ENCODE measurements at places on chromosomes 11 and 22.
A peak's percentile ranks its signal among the peaks of the same experiment; 100 is the strongest.

DNA sequence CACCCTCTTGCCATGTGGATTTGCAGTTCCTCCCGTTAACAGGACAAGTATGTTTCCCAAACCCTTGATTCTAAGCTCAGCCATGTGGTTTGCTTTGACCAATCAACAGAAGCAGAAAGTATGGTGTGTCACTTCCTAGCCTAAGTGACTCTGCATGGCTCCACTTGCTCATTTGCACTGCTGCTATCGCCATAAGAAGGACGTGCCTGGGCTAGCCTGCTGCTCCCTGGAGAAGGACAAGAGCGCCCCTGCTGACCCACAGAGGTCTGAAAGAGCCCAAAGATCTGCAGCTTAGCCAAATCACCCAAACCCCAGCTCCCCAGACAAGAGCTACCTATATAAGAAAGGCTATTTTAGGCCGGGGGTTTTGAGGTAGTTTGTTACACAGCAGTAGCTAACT lies 18.0 kb downstream of the TBRG1 start:
- no peak overlapping the region for H3K27ac ChIP-seq
- H3K4me1 ChIP-seq, result peaks cover 4% of the 10 kb centered on the region
- no peak for DNase-seq
- no peak overlapping the region for H3K4me3 ChIP-seq
- no peaks in the 10 kb centered on the region for H3K27me3 ChIP-seq
- H3K36me3 ChIP-seq, result peaks cover 9% of the 10 kb centered on the region

- H3K27me3 ChIP-seq, result no peaks in the 10 kb centered on the region
- H3K27ac ChIP-seq, result no peak overlapping the region
- H3K4me1 ChIP-seq, result peaks cover 18% of the 10 kb centered on the region
These were observed 100.5 kb downstream of the PDHX start for GRCh38 chr11:35016916-35017315.

DNA sequence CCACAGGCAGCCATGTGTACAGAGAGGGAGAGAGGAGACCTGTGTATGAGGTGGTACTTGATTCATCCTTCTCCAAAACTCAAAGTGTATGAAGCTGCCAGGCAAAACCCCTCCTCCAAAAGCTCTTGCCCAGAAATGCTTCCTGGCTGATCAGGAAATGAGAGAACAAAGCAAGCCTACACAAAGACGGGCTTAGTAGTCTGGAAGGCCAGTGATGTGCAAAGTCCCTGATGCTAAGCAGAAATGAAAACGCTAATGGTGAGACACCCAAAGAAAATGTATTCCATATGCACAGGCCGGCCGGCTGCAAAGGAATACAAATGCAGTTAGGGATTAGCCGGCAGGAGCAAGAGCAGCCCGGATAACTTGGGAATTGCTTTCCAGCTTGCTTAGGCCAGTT lies 234.9 kb upstream of the CADM1 start:
- DNase-seq, result no peak
- no peak overlapping the region for H3K27ac ChIP-seq
- H3K36me3 ChIP-seq, result no peaks in the 10 kb centered on the region
- no peak overlapping the region for H3K4me3 ChIP-seq
- H3K27me3 ChIP-seq, result peaks cover 22% of the 10 kb centered on the region

- no peaks in the 10 kb centered on the region for H3K27me3 ChIP-seq
- no peak for DNase-seq
- peaks cover 4% of the 10 kb centered on the region for H3K4me1 ChIP-seq
These were observed 74.9 kb downstream of the MIAT start for GRCh38 chr22:26732284-26732683.

GRCh38 chr11:58640386-58641023 lies 18.0 kb downstream of the CNTF start:
- no peak overlapping the region for H3K27ac ChIP-seq
- H3K27me3 ChIP-seq, result peaks cover 29% of the 10 kb centered on the region
- DNase-seq, result no peak
- H3K36me3 ChIP-seq, result no peaks in the 10 kb centered on the region
- no peaks in the 10 kb centered on the region for H3K4me1 ChIP-seq
- H3K4me3 ChIP-seq, result no peak overlapping the region

DNA sequence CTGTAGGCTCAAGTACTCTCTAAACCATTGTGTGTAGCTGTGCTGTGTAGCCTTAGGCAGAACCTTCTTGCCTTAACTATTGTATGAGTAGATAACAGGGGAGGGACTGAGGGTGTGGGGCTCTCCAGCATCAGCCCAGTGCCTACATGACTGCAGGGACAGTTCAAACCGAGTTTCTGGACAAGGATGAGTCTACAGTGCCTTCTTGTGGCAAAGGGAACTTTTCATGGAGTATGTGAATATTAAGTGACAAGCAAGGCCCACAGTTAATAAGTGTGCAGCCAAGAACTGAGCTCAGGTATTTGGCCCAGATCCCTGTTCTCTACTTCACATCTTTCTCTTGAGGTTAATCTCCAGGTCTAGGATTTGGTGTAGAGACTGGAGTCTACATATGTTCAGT lies 424.4 kb upstream of the LARGE1 start:
- H3K4me3 ChIP-seq, result no peak overlapping the region
- H3K36me3 ChIP-seq, result no peaks in the 10 kb centered on the region
- H3K4me1 ChIP-seq, result no peaks in the 10 kb centered on the region
- H3K27ac ChIP-seq, result no peak overlapping the region
- H3K27me3 ChIP-seq, result no peaks in the 10 kb centered on the region
- no peak for DNase-seq

- peaks cover 61% of the 10 kb centered on the region for H3K4me1 ChIP-seq
- no peaks in the 10 kb centered on the region for H3K27me3 ChIP-seq
- DNase-seq, result no peak
- H3K36me3 ChIP-seq, result peaks cover 15% of the 10 kb centered on the region
- peak overlapping the region; percentile 92 for H3K4me3 ChIP-seq
These were observed 714 bp downstream of the CD59 start for GRCh38 chr11:33735271-33736147.

DNA sequence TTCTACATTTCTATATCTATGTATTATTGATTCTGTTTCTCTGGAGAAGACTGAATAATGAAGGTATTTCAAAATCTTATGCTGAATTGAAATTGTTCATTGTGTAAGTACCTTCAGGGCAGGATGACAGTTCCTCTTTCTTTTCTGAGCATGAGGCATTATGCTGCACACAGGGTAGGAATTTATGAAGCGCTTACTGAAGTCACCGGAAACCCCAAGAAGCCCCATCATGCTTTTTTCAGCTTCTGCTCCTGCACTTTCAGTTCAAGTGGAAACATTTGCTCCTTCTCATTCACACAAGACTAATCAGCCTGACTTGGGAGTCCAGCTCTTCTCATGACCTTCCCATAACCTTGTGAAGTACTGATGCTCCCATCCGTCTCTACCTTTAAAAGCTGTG lies 314.7 kb upstream of the SORL1-AS1 start:
- DNase-seq, result no peak
- H3K4me3 ChIP-seq, result no peak overlapping the region
- no peaks in the 10 kb centered on the region for H3K36me3 ChIP-seq
- H3K27ac ChIP-seq, result no peak overlapping the region
- H3K4me1 ChIP-seq, result peaks cover 8% of the 10 kb centered on the region
